CD4-positive, alpha-beta T cell treated with Interleukin-15 for 4 hours (primary cell): ENCODE measurements at places on chromosomes 7 and 10.

DNA sequence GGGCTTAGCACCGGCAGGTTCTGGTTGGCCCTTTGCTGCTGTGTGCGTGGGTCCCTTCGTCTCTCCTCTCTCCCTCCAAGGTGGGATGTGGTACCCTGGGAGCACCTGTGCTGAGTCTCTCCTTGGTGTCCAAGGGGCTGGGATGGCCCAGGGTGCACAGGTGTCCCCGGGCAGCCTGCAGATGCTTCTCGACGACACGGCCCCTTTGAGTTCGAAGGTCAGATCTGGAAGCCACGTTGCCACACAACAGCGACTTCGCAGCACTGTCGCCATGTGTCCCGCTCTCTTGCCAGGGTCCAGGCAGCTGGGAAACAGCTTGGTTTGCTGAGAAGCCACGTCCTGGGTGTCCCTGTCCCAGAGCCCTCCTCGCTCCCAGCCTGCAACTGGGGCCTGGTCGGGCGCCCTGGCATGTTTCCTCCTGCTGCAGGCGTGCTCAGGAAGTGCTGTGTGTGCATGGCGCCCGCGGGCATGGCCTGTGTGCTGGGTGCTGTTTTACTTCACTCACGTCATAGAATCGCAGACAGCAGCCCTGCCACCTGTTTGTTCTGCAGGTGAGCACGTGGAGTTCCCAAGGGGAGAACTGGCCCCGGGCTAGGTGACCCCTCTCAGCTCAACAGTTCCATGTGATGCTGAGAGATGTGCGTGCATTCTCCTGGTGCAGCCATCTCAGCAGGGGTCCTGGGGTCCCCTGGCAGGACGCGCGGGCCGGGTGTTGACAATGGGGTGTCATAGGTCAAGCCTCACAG lies 70.9 kb downstream of the DNAJB6 start:
- no peak for DNase-seq

DNA sequence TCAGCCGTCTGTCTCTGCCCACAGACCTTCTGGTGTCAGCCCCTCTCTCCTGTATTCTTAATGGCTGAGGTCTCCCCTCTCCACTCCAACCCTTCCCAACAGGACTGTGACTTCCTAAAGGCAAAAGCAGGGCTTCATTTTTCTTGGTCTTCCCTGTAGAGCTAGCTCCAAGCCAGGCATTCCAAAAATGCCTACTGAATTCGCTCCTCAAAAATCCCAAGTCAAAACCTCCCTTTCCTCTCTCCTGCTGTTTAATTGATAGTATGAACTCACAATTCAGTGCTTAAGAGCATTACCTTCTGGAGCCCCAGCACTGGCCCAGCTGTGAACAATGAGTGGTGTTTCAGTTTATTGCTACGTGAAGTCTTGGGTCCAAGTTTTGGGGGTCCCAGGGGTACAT lies 628.4 kb downstream of the PARD3 start:
- no peak for DNase-seq

DNA sequence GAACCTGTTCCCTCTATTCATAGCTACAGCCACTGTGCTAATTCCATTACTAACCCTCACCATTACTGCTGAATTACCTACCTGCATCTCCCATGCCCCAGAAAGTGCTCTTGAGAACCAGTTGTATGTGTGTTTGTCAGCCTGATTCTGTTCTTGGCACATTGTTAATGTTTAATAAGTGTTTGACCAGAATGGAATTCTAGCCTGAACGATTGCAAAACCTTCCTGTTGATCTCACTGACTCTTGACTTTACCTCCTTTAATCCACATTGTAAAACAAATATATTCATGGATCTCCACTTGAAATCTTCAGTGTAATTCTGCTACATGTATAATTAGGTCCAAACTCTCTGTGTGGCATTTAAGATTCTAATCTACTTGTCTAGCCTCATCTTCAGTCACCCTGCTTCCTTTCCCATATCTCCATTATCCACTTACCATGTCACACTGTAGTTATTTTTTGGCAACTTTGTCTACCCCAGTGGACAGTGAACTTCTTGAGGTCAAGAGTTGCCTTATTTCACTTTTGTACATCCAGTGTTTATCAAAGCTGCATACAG lies 4.9 kb downstream of the ZNF277 start:
- no peak for DNase-seq

GRCh38 chr10:107728807-107729206 lies 564.3 kb upstream of the SORCS1 start:
- DNase-seq, result no peak

- DNase-seq, result peak; percentile 76
Observed at GRCh38 chr7:151110941-151111645, 24.8 kb downstream of the AGAP3 start.

DNA sequence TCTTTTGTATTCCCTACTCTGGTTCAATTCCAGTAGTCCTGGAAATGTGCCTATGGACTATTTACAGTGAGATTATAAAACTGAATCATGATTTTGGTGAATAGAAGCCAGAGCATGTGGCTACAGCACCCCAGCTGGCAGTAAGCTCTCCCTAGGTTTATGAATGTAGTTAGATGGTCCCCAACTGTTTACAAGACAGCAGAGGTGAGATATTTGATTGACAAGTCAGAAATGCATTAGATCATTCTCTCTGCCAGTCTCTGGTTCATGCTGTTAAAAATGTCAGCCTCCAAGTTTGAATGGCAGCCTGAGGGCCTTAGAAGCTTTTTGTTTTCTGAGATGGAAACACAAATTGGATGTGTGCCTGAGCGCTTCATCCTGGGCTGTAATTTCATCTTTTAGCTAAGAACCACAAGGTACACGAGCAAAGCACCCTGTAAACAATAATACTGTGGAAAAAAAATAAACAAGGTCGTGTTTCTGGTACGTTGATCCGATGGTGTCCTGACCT lies 85.0 kb downstream of the BTRC start:
- no peak for DNase-seq

- no peak for DNase-seq
Observed at GRCh38 chr7:94666879-94667587, 11.1 kb upstream of the SGCE start.

DNA sequence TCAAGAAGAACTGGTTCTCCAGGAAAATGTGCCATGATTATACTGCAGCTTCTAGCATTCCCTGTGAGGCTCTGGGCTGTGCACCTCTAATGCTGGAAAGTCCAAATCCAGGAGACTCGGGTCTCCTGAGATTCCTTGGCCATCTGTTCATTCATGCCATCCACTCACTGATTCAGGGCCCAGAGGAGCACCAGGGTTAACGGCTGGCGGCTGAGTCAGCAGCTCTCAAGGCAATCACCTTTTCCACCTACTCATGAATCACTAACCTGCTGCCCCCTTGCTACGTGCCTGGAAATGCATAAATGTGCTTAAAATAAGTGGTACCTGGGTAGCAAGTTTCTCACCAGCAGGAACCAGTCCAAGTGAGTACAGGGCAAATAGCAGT lies 132.7 kb downstream of the KCNMA1 start:
- DNase-seq, result no peak

- no peak for DNase-seq
Observed at GRCh38 chr10:93123766-93124165, 50.1 kb downstream of the CYP26A1 start.

DNA sequence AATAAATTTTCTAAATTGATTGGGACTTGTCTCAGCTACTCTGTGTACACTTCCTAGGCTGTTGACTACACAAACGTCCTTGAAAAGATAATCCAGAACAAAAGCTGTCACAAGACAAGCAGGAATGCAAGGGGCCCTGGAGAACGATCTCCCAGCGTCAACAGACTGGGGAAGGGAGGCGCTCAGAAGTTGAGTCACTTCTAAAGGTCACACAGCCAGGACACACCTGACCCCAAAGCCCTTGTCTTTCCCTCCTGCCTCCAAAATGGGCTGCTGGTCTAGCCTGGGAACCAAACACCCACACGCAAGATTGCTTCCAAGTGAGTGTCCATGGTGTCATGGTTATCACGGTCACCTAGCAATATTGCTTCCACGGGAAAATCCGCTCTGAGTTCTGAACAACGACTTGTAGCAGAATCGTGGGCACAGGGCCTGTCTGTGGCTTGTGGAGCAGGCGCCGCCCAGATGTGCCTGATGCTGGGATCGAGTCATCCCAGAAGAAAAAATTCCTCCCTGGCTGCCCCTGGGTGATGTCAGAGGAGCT lies 49.8 kb downstream of the SPOCK2 start:
- no peak for DNase-seq

GRCh38 chr7:14687777-14688176 lies 214.8 kb downstream of the DGKB start:
- no peak for DNase-seq

- no peak for DNase-seq
Observed at GRCh38 chr10:113846036-113846435, 7.8 kb downstream of the DCLRE1A start.

DNA sequence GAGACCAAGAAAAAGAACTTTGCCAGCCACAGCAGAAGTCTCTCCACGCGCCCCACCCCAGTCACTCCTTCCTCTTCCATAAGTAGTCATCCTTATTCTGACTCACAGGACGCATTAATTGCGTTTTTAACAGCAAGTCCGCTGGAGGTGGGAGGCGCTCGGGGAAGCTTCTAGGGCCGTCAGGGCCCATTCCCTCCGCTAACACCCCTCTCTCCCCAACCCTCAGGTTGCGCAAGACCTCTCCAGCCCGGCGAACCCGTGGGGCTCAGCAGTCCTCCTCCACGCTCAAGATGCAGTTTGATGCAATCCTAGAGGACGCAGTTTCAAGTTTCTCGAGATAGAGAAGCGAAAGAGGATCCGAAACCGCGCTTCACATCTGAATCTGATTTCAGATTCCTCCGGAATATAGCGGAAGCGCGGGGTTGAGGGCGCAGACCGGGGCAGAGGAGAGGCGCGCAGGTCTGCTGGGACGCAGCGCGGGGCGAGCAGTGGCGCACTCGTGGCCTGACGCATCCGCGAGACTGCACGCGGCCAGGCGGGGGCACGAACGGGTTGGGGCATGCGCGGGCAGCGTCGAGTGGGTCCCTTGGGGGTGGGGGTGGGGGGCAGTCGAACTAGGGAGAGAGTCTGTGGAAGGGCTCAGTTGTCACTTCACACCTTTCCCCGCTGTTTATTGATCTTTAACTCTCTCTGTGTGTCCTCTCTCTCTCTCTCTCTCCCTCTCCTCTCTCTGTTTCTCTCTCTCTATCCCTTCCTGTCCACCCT lies 37.8 kb upstream of the PSAP start:
- DNase-seq, result peak; percentile 32

DNA sequence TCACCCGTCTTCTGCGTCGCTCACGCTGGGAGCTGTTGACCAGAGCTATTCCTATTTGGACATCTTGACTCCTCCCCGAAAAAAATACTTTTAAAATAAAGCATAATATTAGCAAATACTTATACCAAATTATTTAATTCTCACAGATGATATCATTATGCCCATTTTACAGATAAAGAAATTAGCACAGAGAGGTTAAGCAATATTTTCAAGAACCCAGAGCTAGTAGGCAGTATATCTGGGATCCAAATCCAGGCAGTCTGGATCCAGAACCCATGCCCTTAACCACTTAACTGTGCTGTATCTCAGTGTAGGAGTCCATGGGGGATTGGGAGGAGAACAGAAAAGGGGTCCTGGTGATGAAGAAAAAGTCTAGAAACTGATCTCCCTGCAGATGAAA lies 6.1 kb downstream of the IQUB start:
- no peak for DNase-seq

DNA sequence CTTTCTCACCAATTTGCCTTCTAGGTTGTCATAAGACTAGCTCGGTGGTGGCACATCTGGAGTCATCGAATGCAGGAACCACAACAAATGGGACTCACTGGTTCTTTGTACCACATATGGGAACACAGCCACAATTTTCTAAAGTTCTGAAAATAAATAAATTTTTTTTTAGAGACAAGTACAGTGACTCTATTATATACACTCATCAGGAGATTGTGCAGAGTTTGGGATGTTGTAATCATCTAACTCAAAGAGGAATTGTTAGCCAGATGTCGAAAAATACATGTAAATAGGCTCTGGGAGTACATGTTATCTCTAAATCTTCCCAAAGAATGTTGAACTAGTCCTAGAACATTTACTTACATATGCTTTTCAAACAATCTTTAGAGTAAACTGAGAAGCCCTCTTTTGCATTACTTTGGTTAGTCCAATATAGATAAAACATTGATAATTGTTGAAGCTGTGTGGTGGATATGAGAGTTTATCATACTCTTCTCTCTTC lies 19.6 kb upstream of the SEPTIN7 start:
- DNase-seq, result no peak

- no peak for DNase-seq
Observed at GRCh38 chr7:46508583-46508982, 587.5 kb upstream of the IGFBP3 start.

DNA sequence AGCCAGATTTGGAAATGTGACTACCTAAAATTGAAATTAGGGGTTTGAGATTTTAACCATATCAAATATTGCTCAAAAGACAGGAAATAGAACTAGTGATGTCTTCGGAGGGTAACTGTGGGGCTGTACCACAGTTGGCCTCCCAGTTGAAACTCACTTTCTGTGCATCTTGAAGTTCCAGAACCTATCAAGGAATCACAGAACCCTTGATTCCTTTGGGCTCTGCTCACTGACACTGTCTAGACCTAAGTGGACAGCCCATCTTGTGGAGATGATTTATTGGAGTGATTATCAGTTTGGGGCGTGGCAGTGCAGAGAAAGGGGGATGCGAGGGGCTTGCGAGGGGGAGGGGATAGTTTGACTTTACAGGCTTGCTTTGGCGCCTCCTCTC lies 134.2 kb upstream of the GJD4 start:
- DNase-seq, result no peak

- DNase-seq, result no peak
Observed at GRCh38 chr7:110940756-110941155, 150.2 kb upstream of the LRRN3 start.

DNA sequence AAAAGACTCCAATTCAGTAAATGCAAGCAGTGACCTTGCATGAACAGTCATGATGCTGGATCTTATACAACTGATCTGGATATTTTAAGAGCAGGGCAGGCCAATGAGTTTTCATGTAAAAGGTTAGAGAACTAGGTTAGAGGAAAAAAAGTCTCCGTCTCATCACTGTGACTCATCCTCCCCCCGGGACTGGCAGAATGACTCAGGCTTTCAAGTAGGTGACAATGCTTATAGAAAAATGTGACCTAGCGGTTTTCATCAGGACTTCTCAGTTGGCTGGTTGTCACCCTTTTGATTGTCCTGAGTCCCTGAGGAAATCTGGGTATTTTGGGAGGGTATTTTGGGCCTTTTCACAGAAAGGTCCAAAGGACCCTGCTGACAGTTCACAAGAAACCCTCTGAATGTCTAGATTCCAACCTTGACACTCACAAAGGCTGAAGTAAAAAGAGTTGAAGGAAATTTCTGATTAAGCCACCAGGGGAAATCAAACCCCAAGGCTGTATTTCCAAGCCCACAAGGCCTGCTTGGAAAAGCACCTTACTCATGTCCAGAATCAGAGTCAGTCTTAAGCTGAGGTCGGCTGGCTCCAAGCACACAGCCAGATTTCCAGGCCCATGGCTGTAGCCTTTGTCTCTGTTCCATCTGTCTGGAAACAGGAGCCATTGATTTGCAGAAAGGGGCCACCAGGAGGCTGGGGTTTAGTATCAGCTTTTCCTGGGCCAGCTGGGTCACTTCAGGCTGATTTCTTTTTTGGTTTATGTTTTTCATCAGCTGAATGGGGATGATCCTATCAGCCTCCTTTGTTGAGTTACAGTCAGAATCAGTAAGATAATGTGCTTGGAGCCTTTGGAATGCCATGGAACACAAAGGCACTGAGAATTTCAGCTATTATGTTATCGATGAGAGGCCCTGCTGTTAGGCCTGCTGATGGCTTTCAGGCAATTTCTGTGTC lies 226.4 kb upstream of the HABP2 start:
- no peak for DNase-seq

GRCh38 chr10:14244801-14245211 lies 85.9 kb downstream of the FRMD4A start:
- no peak for DNase-seq
